ENCODE measurements at places on chromosomes 3 and 15. TPM values are rescaled to one million over a fixed set of nuclear protein-coding genes. Genes with fewer than 3 reads are reported as not detected.

The LDHAL6B gene
- total RNA-seq, result not detected

The OXTR gene
- total RNA-seq, result 0.28 TPM

The RTP3 gene
- total RNA-seq, result 0.07 TPM

The LYZL4 gene
- total RNA-seq, result not detected

The ATP13A5 gene
- not detected for total RNA-seq

The ITIH1 gene
- total RNA-seq, result not detected

The RNU6-1 gene
- not detected for total RNA-seq

The MST1 gene
- 2.8 TPM for total RNA-seq

The CLRN1 gene
- not detected for total RNA-seq

The ANO10 gene
- total RNA-seq, result 34.4 TPM

The TGM5 gene
- not detected for total RNA-seq

The FRMD5 gene
- 25.1 TPM for total RNA-seq

The PLOD2 gene
- total RNA-seq, result 312 TPM

The TMEM40 gene
- not detected for total RNA-seq

The GABRR3 gene
- total RNA-seq, result not detected

The HRH1 gene
- 14.6 TPM for total RNA-seq

The SCN11A gene
- 0.07 TPM for total RNA-seq

The EDC3 gene
- 14.3 TPM for total RNA-seq

The CMTM8 gene
- total RNA-seq, result 2.6 TPM

The MRPL3 gene
- 116 TPM for total RNA-seq

The IL17RB gene
- not detected for total RNA-seq

The TGFBR2 gene
- 298 TPM for total RNA-seq

The ANKRD28 gene
- 129 TPM for total RNA-seq

The ECE2 gene
- not detected for total RNA-seq

The PLA2G4D gene
- not detected for total RNA-seq

The ANKUB1 gene
- total RNA-seq, result not detected

The SPRED1 gene
- 21.4 TPM for total RNA-seq

The RTP4 gene
- 0.99 TPM for total RNA-seq

The OIP5 gene
- 13.2 TPM for total RNA-seq

The PIGZ gene
- total RNA-seq, result 1.3 TPM

The ROPN1 gene
- not detected for total RNA-seq

The MBNL1 gene
- total RNA-seq, result 452 TPM

The CCDC54 gene
- total RNA-seq, result not detected

The TM6SF1 gene
- 46.6 TPM for total RNA-seq

The SKOR1 gene
- 0.07 TPM for total RNA-seq

The ZWILCH gene
- total RNA-seq, result 28.8 TPM

Measured in pulmonary artery endothelial cell (primary cell).